Right renal pelvis (tissue), 4 donors: ENCODE measurements at places on chromosomes 3 and 15. TPM values are rescaled to one million over a fixed set of nuclear protein-coding genes. Genes with fewer than 3 reads are reported as not detected.

MESP2 gene
- 0.51 TPM for polyA plus RNA-seq

GRCh38 chr15:49421991-49422390 is 1.1 kb upstream of the FGF7 start:
- DNase-seq, result no peak

DNA sequence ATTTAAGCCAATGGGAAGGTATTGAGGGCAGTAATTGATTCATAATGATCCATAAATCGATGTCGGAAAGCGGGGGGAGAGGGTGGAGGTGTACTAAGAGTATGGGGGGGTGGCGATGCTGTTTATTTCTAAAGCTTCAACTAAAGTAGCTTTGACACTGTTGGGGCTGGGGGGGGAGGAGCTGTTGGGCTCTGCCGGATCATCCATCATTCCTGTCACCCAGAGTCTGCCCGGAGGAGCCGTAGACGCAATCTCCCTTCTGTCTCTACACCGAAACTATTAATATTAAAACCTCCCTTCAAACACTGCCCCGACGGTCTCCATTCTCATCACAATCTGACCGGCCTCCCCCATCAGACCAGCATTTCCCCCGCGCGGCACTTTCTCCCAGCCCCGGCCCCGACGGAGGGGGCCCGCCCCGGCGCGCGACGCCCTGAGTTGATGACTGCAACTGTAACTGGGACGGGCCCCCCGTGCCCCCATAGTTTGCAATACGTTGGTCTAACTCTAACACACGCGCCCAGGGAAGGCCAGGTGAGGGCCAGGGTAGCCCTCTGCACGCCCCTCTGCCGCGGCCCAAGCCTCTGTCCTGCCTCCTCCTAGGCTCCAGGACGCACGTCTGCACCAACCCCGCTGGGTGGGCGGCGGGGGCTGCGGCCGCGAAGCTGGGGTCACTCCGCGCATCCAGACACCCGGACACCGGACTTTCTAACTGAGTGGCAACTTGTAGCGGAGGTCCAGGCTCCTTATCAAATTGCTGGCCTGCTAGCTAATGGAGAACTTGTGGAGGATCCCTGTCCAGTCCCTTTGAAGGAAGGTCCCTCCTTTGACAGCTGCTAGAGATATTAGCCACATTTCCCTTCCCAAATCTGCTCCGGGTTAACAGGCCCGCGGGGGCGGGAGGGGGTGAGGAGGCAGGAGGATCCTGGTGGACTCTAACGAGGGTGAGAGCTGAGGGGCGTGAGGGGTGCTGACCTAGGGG is 212.0 kb downstream of the MEIS2 start:
- no peak for DNase-seq

- DNase-seq, result no peak
Measured at GRCh38 chr3:169334991-169335390, 328.5 kb downstream of the MECOM start.

- DNase-seq, result no peak
Measured at GRCh38 chr3:27467545-27467944, 16.6 kb downstream of the SLC4A7 start.

- no peak for DNase-seq
Measured at GRCh38 chr15:81752974-81753373, 292.8 kb downstream of the MEX3B start.

DNA sequence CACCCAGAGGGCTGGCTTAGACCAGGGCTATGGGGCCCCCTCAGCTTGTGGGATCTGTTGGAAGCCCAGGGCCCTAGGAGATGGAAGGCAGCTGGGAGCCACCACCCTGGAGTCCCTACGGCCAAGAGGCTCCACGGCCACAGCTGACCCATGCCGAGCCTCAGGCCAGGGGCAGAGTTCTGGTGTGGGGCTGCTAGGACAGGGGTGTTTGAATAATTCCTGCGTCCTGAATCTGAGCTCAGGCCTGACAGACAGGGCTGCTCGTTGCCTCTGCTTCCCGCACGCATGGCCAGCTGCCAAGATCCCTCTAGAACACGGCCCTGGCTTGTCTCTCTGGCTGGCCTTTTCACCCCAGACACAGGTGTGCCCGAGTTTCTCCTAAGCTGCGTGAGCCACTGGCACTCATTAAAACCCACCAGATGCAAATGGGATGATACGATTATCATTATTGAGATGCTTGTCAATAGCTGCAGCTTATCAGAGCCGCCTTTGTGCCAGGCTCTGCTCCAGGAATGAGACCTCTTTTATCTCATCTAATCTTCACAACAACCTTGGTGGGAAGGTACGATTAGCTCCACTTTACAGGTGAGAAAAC is 70.2 kb downstream of the EFCAB12 start:
- no peak for DNase-seq

DNA sequence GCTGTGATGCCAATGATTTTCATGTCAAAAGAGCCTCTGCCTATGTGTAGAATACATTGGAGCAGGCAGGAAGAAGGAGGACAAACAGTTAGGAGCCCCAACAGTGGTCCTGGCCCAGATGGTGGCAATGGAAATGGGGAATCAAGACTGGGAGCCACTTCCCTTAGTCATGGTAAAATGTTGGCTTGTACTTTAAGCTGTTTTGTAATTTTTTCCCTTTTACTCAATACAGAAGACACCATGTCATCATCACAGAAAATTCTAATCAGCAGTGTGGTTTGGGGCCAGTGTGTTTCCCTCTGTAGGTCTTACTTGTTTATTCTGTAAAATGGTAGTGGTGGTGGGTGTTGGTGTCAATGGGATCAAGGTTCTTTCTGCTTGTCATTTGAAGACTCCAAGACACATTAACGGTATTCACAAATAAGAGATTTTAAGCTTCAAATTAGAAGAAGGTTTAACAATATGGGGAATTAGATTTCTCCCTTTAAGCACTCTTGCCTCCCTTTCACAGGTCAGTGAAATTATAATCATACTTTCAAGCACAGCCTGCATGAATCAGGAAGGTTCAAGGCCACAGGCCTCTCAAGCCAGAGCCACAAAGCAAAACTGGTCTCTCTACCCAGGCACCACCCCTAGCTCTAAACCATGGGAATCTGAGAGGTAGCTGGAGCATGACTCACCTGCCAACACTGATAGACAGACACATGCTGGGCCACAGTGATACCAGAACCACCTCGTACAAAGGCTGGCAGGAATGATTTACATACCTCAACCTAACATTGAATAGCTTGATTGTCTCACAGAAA is 24.9 kb downstream of the SIAH2 start:
- no peak for DNase-seq

- no peak for DNase-seq
Measured at GRCh38 chr3:194315088-194315964, 35.8 kb downstream of the CPN2 start.

GRCh38 chr15:57217778-57218598 is 158.3 kb upstream of the CGNL1 start:
- DNase-seq, result no peak

- peak; percentile 22 for DNase-seq
Measured at GRCh38 chr3:118501152-118501551, 533.5 kb downstream of the IGSF11 start.

DNA sequence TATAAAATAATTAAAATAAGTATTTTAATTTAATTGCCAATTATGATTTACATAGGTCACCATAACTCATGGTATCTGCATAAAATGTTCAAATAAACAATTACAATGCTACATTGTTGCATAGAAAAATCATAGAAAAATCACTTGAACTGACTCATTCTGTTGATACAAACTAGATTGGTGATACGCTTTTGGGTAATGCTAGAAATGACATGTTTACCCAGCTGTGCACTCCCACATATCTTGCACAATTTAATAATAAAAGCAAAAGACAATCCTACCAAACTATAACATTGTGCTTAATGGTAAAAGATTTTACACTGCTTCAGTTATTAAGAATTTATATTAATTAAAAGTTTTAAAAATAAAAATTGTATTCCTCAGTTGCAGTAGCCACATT is 45.8 kb upstream of the FBXL22 start:
- no peak for DNase-seq

DNA sequence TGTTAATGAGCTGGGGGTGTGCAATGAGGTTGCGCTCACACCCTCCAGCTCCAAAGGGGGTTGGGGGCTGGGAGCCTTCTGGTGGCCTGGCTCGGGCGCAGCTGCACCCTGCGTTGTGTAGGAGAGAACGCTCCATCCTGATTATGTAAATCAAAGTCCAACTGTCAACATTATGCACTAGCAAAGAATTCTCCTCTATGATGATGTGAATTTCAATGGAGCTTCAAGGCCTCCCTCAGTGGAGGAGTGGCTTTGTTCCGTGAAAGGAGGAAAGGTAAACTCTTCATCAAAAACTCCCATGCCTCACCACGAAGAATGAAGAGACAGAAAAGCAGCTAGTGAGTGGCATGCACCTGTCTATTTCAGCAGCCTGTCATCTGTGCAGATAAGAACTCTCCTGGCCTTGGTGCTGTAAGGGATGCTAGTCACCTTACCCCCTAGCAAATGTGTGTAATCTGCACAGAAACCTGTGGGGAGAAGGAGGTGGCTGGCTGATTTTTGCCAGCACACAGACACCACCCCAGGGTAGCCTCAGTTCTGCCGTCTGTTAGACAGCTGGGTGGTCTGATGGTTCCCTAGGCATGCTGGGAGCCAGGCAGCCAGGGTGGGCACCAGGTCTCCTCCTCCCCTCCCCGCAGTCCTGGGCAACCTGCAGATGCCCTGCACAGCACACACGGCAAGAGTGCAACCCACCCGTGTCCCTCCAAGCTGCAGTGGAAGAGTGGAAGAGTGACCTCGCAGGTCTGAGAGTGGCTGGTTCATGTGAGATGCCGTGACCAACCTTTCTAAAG is 47.0 kb upstream of the TRPM1 start:
- no peak for DNase-seq

GRCh38 chr3:137582484-137582883 is 181.6 kb upstream of the SOX14 start:
- DNase-seq, result no peak

CAPN3 gene
- polyA plus RNA-seq, result 20.3 TPM

- DNase-seq, result no peak
Measured at GRCh38 chr3:195768831-195769303, 42.9 kb downstream of the MUC4 start.
